ENCODE measurements at places on chromosomes 5 and 9. TPM values are rescaled to one million over a fixed set of nuclear protein-coding genes. Genes with fewer than 3 reads are reported as not detected.
A peak's percentile ranks its signal among the peaks of the same experiment; 100 is the strongest.

DNA sequence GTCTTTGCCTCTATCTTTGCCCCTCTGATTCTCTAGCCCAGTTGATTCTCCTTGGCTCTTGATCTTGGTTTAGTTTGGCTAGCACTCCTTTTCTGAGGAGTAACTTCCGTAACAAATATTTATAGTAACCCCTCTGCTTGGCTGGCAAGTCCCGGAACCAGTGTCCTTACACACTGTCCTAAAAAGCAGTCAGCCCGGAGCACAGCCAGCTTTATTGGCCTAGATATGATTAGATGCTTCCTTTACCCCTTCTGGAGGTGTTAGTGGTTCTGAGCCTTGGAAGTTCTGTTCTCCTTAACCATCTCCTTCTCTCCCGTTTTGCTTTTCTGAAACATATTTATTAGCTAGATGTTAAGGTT lies 17.0 kb upstream of the MSMP start:
- no peaks in the 10 kb centered on the region for H3K36me3 ChIP-seq
- DNase-seq = no peak
- H3K4me1 ChIP-seq = no peaks in the 10 kb centered on the region
- H3K27ac ChIP-seq = no peak overlapping the region
- H3K4me3 ChIP-seq = no peak overlapping the region
- peaks cover 24% of the 10 kb centered on the region for H3K27me3 ChIP-seq

IL6ST gene
- 158 TPM for total RNA-seq

DIRAS2 gene
- 0.27 TPM for total RNA-seq

GRCh38 chr5:77607324-77607723 lies 31.2 kb downstream of the OTP start:
- H3K36me3 ChIP-seq = no peaks in the 10 kb centered on the region
- DNase-seq = no peak
- H3K27ac ChIP-seq = no peak overlapping the region
- H3K4me3 ChIP-seq = no peak overlapping the region

DNA sequence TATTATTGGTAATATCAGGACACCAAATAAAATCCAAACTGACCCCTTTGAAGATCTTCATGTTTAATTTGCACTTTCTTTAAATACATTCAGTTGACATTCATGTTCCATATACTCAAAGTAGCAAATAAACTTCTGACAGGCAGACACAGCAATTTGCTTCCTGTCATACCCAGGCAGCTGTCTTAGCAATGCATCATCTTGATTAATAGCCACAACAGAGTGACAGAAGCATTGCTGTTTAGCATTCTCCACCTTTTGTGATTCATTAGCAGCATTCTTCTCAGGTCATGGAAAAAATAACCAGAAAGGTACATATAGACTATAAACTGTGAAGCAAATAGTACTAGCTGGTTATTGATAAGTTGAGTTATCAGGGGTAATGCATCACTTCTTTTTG lies 366.8 kb downstream of the CYLC2 start:
- no peaks in the 10 kb centered on the region for H3K27me3 ChIP-seq
- DNase-seq = no peak
- H3K36me3 ChIP-seq = no peaks in the 10 kb centered on the region
- H3K4me1 ChIP-seq = peaks cover 8% of the 10 kb centered on the region
- no peak overlapping the region for H3K4me3 ChIP-seq

DNA sequence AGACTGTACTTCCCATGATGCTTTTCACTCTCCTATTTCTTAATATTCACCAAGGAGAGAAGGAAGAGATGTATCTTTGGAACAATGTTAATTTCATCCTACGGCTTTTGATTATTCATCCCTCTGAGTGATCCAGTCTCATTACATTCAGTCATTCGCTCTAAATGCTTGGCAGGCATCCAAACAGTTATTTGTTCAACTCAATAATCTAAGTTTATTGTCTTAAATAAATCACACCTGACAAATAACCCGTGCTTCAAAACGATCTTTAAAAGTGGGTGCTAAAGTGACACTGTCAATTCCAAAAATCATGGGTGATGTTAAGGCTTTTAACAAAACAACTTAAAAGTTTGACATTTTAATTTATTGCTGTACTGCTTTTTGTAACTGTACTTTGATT lies 233.1 kb downstream of the RASEF start:
- DNase-seq = no peak
- no peaks in the 10 kb centered on the region for H3K36me3 ChIP-seq
- no peak overlapping the region for H3K27ac ChIP-seq
- H3K27me3 ChIP-seq = no peaks in the 10 kb centered on the region
- H3K4me1 ChIP-seq = no peaks in the 10 kb centered on the region

DNA sequence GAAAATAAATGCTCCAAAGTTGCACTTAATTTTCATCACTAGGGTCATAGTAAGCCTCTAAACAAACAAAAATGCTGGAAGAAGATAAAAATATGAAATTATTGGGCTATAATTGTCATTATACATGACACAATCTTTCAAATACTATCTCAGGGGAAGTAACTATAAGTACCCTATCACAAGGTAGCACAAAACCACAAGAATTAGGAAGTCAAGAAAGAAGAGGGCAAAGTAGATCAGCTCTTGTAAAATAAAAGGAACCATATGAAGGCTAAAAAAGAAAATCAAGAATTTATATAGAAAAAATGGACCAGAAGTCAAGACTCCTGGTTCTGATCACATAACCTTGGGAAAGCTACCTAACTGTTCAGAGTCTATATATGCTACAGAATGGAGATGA lies 48.1 kb downstream of the DIAPH1 start:
- peaks cover 32% of the 10 kb centered on the region for H3K36me3 ChIP-seq
- no peak overlapping the region for H3K27ac ChIP-seq
- H3K4me1 ChIP-seq = no peaks in the 10 kb centered on the region
- no peaks in the 10 kb centered on the region for H3K27me3 ChIP-seq
- DNase-seq = no peak
- H3K4me3 ChIP-seq = no peak overlapping the region

DNA sequence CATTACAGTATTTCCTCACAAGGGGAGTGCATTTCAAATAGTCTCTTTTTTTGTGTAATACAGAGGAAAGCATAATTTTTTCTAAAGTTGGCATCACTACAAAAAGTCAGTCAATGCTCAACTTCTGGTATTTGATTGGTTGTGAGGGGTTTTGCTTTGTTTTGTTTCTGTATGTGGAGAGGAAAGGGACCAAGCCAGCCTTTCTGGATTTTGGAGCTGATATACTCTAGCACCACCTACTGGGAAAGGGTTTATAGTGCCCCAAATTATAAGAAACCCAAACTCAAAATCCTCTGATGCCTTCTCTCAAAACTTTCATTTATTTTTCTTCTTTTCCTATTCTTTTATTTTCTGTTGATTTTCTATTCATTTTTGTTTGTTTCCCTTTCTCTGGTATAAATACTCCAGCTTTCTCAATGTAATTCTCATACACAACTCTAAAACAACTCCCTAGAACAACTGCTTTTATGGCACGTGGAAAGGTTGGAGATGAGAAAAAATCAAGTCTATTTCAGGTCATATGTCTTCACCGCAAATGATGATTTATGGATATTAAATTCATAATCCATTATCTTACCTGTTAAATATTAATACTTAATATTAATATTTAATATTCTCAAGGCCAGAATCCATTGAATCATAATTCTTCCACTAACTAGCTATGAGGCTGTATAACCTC lies 69.5 kb upstream of the ANXA1 start:
- H3K4me3 ChIP-seq = no peak overlapping the region
- H3K27me3 ChIP-seq = no peaks in the 10 kb centered on the region
- no peak overlapping the region for H3K27ac ChIP-seq
- H3K4me1 ChIP-seq = no peaks in the 10 kb centered on the region
- H3K36me3 ChIP-seq = no peaks in the 10 kb centered on the region

DNA sequence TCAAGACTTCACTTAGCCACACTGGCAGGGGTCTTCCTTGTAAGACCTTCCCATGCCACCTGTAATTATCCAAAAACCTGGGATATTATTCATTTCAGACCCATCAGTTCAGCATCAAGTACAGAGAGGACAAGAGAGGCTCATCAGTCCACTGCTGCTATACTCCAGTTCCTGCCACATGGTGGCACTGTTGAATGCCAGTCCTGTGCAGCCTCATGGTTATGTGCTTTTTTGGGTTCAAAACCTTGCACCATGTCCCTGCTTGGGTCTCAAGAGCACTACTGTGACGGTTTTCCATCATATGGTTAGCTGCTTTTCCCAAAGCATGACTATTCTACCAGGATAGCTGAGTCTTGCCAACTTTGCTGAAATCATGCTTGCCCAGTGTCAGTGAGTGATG lies 8.5 kb downstream of the PTGS1 start:
- H3K4me3 ChIP-seq = no peak overlapping the region
- peaks cover 21% of the 10 kb centered on the region for H3K4me1 ChIP-seq
- DNase-seq = no peak
- no peaks in the 10 kb centered on the region for H3K36me3 ChIP-seq

PDE6A gene
- 0.17 TPM for total RNA-seq

COL5A1 gene
- total RNA-seq = 1,568 TPM

DNA sequence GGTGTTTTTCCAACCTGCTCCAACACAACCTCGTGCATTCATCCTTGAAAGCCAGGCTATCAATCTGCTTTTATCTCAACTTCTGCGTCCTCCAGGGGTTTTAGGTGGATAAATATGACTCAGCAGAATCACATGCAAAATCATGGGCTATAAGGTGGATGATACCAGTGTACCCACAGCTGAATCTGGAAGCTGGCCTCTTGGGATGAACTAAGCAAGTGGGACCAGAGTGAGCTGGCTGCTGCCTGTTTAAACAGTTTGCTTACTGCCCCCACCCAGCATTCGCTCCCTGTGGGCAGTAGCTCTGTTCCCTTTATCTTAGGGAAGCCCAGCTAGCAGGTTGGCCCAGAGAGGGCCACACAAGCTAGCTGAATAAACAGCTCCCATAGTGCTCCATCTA lies 194.0 kb downstream of the CRB2 start:
- H3K27me3 ChIP-seq = no peaks in the 10 kb centered on the region
- H3K4me3 ChIP-seq = no peak overlapping the region
- no peaks in the 10 kb centered on the region for H3K36me3 ChIP-seq
- no peaks in the 10 kb centered on the region for H3K4me1 ChIP-seq
- peak; percentile 4 for DNase-seq
- no peak overlapping the region for H3K27ac ChIP-seq

GRCh38 chr5:54761213-54761701 lies 224.1 kb downstream of the ESM1 start:
- peak overlapping the region; percentile 45 for H3K27ac ChIP-seq
- DNase-seq = peak; percentile 60
- H3K4me3 ChIP-seq = no peak overlapping the region
- no peaks in the 10 kb centered on the region for H3K36me3 ChIP-seq
- H3K27me3 ChIP-seq = no peaks in the 10 kb centered on the region

- DNase-seq = peak; percentile 79
- H3K27me3 ChIP-seq = no peaks in the 10 kb centered on the region
- no peak overlapping the region for H3K4me3 ChIP-seq
- peaks cover 7% of the 10 kb centered on the region for H3K4me1 ChIP-seq
- no peak overlapping the region for H3K27ac ChIP-seq
Measured at GRCh38 chr9:112784020-112784785, 33.6 kb downstream of the SNX30 start.

WNT8A gene
- not detected for total RNA-seq

DNA sequence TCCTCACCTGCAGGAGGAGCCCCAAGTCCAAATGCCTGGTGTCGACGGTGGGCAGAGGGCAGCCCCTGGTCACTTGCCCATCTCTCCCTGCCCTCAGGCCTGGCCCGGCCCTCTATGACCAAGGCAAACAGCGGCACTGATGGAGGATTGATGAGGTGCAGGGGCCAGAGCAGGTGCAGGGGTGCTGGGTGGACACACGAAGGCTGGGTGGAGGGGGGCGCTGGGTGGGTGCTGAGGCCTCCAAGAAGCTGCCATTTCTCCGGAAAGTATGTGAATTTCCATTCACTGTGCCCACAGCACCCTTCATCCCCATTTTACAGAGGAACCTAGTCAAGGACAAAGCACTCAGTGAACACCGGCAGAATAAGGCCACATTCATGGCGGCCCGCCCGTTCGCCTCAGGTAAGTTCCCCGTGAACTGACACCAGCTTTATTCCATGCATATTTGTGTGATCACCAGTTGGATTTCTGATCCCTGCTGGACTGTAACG lies 143.8 kb upstream of the PPP1R26 start:
- H3K4me1 ChIP-seq = no peaks in the 10 kb centered on the region
- no peak for DNase-seq
- no peak overlapping the region for H3K4me3 ChIP-seq
- H3K27ac ChIP-seq = no peak overlapping the region
- no peaks in the 10 kb centered on the region for H3K36me3 ChIP-seq

PDCD1LG2 gene
- total RNA-seq = 8.8 TPM

DNA sequence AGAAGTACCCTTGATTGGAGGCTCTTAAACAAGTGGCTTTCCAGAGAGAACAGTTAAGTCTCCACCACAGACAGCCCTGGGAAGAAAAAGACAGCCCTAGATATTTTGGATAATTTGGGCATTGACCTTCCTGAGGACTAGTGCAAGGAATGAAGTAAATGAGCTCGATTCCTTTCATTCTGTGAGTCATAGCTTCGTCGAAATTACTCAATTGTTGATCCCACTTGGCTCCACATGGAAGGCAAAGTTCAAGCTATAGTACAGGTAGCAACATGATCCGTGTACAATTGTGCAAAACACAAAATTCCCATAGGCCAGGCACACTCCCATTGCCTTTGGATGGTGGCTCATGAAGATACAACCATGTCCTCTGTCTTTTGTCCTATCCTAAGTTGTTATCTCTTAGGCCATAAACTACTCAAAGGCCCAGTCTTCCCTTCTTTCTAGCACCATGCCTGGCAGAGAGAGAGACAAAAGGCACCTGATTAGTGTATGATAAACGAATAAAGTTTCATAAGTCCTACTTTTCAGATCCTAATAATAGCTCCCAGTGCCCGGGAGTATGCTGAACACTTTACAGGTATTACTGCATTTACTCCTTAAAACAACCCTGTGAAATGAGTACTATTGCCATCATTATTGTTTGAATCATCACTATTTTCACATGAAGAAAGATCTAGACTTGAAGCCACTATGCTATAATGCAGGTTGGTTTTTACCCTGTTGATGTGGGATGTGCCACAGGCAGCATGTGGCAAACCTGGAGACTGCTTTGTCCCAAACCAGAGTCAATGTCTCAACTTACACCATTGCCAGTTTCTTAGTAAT lies 116.7 kb upstream of the RANBP3L start:
- H3K4me1 ChIP-seq = peaks cover 19% of the 10 kb centered on the region
- no peaks in the 10 kb centered on the region for H3K36me3 ChIP-seq
- no peak overlapping the region for H3K4me3 ChIP-seq
- no peak overlapping the region for H3K27ac ChIP-seq
- H3K27me3 ChIP-seq = no peaks in the 10 kb centered on the region

GRCh38 chr9:125472562-125472925 lies 210.9 kb downstream of the GAPVD1 start:
- H3K4me1 ChIP-seq = peaks cover 20% of the 10 kb centered on the region
- no peaks in the 10 kb centered on the region for H3K27me3 ChIP-seq

INSL4 gene
- total RNA-seq = not detected

DNA sequence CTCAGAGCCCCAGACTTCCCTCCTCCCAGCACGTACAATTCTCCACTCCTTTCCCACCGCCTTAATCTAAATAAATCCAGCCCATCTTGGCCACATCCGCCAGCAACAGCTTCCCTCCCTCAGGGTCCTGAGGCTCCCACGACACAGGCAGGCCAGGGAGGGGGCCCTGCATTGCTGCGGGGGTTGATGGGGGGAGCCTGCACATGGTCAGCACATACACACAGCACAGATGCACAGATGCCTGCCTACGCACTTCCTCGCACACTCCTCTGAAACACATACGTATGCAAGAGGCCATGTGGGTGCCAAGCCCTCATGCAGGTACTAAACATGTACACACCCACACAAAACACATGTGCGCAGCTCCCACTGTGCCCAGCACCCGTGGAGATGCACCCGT lies 14.8 kb downstream of the PDGFRB start:
- H3K27me3 ChIP-seq = no peaks in the 10 kb centered on the region
- H3K27ac ChIP-seq = peak overlapping the region; percentile 99
- DNase-seq = peak; percentile 82

GRCh38 chr9:86275962-86276361 lies 6.4 kb downstream of the ISCA1 start:
- H3K27me3 ChIP-seq = no peaks in the 10 kb centered on the region
- no peak overlapping the region for H3K27ac ChIP-seq
- no peak for DNase-seq
- no peak overlapping the region for H3K4me3 ChIP-seq
- H3K36me3 ChIP-seq = peaks cover 19% of the 10 kb centered on the region
